Left kidney (tissue), 8 donors: ENCODE measurements at places on chromosomes 2 and 18. TPM values are rescaled to one million over a fixed set of nuclear protein-coding genes. Genes with fewer than 3 reads are reported as not detected.

DNA sequence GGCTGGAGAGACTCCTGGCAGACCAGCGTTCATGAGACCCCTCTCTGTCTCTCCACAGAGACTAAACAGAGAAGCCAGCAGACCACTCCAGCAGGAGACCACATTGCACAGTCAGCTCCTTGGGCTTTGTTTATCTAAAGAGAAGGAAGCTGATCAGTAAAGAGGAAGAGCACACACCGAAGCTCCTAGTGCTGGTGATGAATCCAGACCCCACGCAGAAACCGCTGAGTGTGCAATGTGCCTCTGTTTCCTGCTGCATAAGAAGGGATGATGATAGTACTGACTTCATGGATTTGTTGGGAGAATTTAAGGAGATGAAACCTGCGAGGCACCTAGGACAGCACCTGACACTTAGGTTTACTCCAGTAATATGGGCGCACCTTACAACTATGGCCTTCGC, 544.1 kb upstream of the ID2 start:
- no peak for DNase-seq

DNA sequence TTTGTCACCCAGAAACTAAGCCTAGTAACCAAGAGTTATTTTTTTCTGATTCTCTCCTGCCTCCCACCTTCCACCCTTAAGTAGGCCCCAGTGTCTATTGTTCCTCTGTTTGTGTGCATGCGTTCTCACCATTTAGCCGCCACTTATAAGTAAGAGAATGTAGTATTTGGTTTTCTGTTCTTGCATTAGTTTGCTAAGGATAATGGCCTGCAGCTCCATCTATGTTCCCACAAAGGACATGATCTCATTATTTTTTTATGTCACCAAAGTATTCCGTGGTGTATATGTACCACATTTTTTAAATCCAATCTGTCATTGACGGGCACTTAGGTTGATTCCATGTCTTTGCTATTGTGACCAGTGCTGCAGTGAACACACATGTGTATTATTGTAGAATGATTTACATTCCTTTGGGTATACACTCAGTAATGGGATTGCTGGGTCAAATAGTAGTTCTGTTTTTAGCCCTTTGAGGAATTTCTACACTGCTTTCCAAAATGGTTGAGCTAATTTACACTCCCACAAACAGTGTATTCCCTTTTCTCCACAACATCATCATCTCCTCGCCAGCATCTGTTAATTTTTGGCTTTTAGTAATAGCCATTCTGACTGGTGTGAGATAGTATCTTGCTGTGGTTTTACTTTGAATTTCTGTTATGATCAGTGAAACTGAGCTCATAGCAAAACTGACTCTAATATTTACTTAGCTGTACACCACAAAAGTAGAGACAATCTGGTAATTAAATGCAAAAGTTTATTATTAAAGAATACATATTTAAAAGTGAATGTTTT, 660.1 kb upstream of the SLC8A1 start:
- DNase-seq: no peak

The KCNK3 gene
- polyA plus RNA-seq: 1.1 TPM

DNA sequence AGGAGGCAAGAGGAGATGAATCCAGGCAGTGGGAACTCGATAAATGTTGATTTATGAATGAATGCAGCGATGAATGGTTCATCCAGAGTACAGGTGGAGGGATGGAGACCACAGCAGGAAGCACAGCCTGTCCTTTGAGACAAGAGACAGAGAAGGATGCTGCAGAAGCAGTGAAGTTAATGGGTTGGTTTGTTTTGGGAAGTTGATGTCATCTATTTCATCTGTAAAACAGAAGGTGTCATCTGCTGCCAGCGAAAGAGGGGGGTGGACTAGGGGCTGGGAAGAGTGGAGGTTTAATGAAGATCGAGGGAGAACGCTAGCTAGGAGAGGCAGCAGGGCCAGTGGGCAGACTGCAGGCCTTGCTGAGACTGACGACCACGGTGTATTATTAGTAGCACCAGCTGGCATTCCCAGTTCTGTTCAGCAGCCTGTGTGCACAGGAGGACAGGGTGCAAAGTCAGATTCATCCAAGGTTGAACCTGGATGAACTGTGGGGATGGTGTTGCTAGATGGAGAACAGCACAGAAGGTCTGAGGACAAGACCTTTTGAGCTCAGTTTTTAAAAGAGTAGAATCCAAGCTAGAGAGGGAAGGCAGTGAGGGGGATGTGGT, 120.3 kb upstream of the CAPN13 start:
- no peak for DNase-seq

The PLEK gene
- polyA plus RNA-seq: 4.7 TPM

GRCh38 chr2:186570604-186571003, 19.3 kb upstream of the ITGAV start:
- no peak for DNase-seq

GRCh38 chr18:36402765-36403396, 105.4 kb downstream of the FHOD3 start:
- no peak for DNase-seq

DNA sequence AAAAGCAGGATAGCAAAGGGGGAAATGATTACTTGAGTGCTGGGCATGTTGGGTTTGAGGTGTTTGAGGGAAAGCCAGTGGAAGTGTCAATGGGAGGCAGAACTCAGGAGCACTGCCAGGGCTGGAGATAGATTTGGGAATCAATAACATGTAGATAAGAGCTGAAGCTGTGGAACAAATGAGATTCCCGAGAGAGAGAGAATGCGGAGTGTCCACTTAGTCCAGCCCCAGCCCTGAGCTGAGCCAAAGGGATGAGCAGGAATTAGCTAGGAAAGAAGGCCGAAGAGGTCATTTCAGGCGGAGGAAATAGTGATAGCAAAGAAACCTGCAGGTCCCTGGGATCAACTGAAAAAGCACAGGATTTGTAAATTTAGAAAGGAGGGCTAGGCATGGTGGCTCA, 21.2 kb upstream of the YES1 start:
- DNase-seq: no peak

GRCh38 chr18:62605685-62606084, 82.9 kb downstream of the ZCCHC2 start:
- DNase-seq: no peak

The ANKRD30B gene
- 0.62 TPM for polyA plus RNA-seq

GRCh38 chr2:98180456-98180855, 93.5 kb downstream of the VWA3B start:
- DNase-seq: no peak

The TXNDC2 gene
- polyA plus RNA-seq: not detected

The SERPINB2 gene
- 0.10 TPM for polyA plus RNA-seq

DNA sequence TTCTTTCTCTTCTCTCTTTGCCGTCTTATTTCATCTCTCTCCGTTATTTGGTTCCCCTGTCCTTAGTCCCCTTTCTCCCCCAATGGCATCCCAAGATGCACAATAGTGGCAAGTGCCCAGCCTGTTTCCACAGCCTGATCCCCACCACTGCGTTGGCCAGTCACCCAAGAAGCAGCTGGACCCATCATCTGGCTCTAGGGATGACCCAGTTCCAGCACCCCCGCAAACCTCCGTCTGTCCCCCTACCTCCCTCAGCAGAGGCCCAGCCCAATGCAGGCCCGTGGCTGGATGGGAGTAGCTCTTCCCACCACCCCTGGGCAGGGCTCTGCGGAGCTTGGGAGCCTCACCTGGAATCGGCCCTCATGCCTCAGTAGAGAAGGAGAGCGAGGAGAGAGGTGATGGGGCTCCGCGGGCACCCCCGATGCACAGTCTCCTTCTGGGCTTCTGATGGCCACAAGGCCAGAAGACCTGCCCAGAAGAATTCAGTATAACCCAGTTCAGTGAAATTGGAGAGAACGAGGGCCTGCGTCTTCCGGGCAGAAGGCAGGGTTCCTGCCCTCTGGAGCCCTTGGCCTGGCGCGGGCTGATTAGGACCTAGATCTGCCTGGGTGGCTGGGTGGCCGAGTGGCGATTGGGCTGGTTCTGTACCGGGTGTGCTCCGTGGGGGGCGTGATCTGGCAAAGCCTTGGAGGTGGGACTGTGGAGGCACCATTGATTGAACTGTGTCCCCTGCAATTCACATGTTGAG, 50.9 kb downstream of the RRM2 start:
- DNase-seq: no peak

DNA sequence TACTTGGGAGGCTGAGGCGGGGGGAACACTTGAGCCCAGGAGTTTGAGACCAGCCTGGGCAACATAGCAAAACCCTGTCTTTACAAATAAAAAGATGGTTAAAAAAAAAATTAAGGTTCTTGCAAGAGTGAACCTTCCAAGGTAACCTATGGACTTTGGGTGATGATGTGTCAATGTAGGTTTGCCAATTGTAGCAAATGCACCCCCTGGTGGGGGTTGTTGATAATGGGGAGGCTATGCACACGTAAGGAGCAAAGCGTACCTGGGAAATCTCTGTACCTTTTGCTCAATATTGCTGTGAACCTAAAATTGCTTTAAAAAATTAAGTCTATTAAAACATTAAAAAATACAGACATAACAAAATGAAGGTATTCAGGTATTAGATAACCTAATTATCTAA, 70.4 kb downstream of the CWC22 start:
- DNase-seq: peak; percentile 4

DNA sequence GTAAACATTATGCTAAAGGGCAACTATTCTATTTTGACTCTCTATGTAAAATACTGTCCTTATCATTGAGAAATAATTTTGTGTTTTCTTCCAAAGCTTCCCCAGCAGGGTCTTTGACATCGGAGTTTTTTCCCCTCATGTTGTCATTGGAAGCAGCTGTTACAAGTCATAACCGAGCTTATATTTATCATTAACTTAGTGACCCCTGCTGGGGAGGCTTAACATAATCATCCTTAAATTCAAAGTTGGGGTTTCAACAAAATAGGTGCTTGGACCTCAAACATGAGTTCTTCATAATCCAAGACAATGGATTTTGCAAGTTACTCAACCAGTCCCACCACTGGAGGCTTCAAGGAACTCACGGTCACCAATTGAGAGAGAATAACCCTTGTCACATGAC, 330.9 kb downstream of the DCC start:
- peak; percentile 25 for DNase-seq

- DNase-seq: no peak
These were observed 367.4 kb downstream of the FBXO15 start for GRCh38 chr18:73780218-73780617.

The AMER3 gene
- polyA plus RNA-seq: 0.03 TPM
